CD8-positive, alpha-beta T cell (primary cell): ENCODE measurements at places on chromosomes 2 and 18.

- DNase-seq: no peak
Observed at GRCh38 chr2:10228611-10229365, 73.9 kb upstream of the HPCAL1 start.

- no peak for DNase-seq
Observed at GRCh38 chr18:54284535-54284934, 15.2 kb downstream of the POLI start.

DNA sequence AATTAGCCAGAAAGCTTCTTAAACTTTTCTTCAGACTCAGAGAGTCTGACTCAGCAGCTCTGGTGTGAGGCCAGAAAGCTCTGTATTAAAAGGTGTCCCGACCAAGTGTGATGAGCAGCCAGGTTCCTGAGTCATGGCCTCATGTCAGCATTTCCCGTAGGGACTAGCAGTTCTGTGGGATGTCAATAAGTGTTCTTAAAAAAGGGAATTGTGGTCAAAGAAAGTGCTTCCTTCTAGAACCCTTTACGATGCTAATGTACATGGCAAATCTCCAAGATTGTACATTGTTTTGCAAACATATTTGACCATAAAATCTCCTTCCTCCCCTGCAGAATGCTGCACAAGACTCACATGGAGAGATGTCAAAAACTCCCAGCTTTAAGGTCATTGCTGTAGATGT is 80.1 kb downstream of the PLA2R1 start:
- DNase-seq: no peak

- no peak for DNase-seq
Observed at GRCh38 chr2:25311865-25312575, 29.7 kb downstream of the DNMT3A start.

DNA sequence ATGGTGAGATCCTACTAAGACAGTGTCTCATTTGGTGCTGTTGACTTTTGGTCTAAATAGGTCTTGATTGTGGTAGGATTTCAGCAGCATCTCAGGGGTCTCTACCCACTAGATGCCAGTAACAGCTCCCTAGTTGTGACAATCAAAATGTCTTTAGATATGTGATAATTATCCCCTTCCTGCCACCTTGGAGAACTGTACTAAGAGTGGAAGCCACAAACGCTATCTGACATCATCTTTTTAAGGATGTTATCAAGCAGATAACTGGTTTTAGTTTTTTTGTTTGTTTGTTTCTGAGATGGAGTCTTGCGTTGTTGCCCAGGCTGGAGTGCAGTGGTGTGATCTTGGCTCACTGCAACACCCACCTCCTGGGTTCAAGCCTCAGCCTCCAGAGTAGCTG is 3.1 kb downstream of the MGAT5 start:
- no peak for DNase-seq

GRCh38 chr2:11517906-11518305 is 15.9 kb upstream of the GREB1 start:
- no peak for DNase-seq

DNA sequence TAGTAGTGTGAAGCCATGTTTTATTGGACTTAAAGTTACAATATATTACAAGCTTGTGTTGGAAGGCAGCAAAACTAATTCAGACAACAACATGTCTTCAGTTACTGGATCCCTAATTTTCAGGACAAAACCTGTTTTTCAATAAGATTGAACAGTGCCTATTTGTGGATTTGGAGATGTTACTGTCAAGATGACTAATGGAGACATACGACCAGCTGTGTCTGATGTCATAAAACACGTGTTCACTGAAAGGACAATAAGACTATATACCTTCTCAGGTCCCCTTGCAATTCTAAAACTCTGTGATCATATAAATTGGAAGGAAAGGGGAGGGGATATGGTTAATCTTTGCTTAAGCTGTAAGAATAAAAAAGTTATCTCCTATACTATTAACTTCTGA is 21.7 kb downstream of the METTL21A start:
- DNase-seq: no peak

- no peak for DNase-seq
Observed at GRCh38 chr2:22253171-22253570, 1129.4 kb downstream of the TDRD15 start.

- DNase-seq: no peak
Observed at GRCh38 chr2:43300781-43301583, 74.6 kb upstream of the ZFP36L2 start.

DNA sequence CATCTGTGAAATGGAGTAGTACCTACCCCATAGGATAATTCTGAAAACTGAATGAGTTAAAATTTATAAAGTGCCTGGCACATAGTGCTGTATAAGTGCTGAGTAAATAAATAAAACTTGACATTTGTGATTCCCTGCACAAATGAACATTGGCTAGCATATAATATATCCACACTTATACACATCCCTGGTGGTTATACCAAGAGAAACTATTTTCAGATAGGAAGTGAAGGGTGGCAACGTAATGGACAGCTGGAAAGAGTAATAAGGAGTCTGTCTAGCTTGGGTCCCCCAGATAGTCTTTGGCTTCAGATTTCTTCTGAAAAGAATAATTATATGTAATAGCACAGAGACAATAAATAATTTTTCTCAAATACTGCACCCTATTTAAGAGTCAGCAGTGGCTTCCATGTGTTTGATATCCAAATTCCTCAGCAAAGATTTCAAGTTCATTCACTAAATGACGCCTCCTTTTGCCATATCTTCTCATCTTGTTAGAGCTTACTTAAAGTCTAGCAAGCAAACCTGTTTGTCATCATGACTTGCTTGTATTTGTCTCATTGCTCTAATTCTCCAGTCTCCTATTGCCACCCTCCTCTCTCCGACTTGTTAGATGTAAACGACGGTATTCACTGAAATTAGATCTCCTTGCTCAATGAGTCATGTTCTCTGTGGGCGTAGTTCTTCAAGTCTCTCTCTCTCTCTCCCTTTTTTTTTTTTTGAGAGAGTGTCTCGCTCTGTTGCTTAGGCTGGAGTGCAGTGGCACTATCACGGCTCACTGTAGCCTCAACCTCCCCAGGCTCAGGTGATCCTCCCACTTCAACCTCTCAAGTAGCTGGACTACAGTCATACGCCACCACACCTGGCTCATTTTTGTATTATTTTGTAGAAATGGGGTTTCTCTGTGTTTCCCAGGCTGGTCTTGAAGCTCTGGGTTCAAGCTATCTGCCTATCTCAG is 8.7 kb upstream of the ADGRF3 start:
- DNase-seq: no peak

- DNase-seq: no peak
Observed at GRCh38 chr2:120825370-120826259, 89.9 kb downstream of the GLI2 start.

GRCh38 chr2:127685410-127686080 is 10.2 kb upstream of the LIMS2 start:
- DNase-seq: no peak
